ENCODE measurements at places on chromosomes 1 and 21.

- DNase-seq: no peak
These were observed 23.7 kb upstream of the TNFRSF1B start for GRCh38 chr1:12142891-12143630.

GRCh38 chr1:246782120-246782900 is 58.1 kb downstream of the SCCPDH start:
- DNase-seq: peak; percentile 65

DNA sequence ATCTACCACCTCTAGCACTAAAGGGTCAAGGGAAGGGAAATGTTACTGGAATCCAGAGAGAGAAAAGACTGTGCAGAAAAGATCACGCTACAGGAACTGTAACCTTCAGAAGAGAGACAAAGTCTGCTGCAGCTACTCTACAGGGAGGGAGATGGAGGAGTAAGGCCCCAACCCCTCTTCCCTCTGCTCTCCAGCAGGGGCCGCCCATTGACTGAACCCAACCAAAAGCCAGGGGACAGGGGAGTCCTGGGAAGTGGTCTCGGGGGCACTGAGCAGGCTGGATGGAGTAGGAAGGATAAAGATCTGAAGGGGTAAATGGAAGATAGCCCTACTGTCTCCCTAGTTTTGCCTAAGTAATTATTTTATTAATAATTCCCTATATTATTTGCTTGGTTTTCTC is 72.8 kb upstream of the NR5A2 start:
- no peak for DNase-seq

DNA sequence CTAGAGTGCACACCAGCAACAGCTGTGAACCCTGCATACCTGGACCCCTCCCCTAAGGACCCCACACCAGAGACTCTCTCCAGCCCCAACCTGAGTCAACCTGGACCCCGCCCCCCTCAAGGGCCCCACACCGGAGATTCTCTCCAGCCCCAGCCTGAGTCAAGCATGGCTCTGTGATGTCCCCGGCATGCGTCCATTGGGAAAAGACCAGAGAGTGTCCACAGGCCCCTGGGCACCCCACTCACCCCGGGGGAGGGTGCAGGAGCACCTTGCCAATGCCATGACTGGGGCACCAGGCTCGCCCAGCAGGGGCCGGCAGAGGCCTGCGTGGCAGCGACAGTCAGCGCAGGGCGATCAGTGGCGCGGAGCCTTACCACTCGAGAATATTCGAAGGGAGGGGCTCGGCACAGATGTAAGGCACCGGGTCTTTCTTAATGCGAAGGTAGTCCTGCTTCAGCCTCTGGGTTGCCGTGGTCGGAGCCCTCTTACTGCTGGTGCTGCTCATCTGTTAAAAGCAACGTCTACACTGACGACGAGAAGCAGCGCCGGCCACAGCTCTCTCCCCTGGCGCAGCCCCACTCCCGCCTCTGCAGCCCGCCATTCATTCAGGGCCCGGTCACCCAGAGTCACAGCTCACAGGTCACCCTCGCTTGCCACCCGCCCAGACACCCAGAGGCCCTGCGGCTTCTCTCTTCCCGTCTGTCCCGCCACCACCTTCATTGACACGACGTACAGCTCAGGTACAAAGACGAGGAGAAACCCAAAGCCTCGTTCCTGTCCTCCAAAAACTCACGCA is 6.0 kb downstream of the UBE2J2 start:
- DNase-seq: no peak

GRCh38 chr21:32330784-32331311 is 32.2 kb downstream of the MRAP start:
- DNase-seq: no peak

DNA sequence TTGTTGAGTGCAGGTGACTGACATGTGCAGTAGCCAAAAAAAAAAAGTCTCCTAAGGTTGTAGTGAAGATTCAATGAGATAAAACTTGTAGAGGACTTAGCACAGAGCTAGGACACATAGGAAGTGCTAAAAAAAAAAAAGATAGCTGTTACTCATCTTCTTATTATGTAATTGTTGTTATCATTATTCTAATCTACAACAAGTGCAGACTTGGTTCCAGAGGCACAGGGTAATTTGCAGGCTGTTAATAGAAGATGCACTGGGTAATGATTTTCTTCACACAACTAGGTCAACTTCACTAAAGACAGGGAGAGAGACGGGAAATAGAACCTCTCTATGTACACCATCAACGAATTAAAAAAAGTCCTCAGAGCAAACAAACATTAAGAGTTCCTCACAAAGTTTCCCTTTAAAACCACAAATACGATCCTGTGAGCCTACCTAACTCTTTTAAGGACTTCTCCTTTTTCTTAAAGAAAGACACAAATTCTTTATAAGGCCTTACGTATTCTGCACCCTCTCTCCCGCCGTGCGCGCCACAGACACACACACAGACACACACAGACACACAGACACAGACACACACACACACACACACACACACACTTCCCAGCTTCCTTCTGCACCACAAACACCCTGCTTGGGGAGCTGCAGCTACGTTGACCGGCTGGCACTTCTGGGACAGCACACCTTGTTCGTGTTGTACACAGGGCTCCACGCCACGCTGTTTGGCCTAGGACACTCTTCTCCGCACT is 49.8 kb upstream of the GADD45A start:
- no peak for DNase-seq
